Thyroid gland (tissue), 4 donors: ENCODE measurements at places on chromosomes 1 and 21. TPM values are rescaled to one million over a fixed set of nuclear protein-coding genes. Genes with fewer than 3 reads are reported as not detected.

Gene ZBTB48
- 33.8 TPM for total RNA-seq

Gene LENEP
- not detected for total RNA-seq

Gene UBQLN4
- total RNA-seq, result 18.8 TPM

Gene SMCP
- not detected for total RNA-seq

- H3K27ac ChIP-seq, result no peak overlapping the region
- no peak for DNase-seq
- H3K4me1 ChIP-seq, result no peaks in the 10 kb centered on the region
- no peaks in the 10 kb centered on the region for H3K36me3 ChIP-seq
- no peak overlapping the region for H3K4me3 ChIP-seq
Measured at GRCh38 chr1:187577610-187578009, 748.9 kb downstream of the PLA2G4A start.

Gene B3GALT2
- total RNA-seq, result 1.7 TPM
